ENCODE measurements at places on chromosomes 4 and X.

- H3K27ac ChIP-seq, result no peak overlapping the region
- no peaks in the 10 kb centered on the region for H3K4me1 ChIP-seq
- no peak for DNase-seq
- H3K4me3 ChIP-seq, result no peak overlapping the region
- peaks cover 6% of the 10 kb centered on the region for H3K36me3 ChIP-seq
Measured at GRCh38 chr4:2646396-2647149, 109.6 kb downstream of the TNIP2 start.

- peaks cover 4% of the 10 kb centered on the region for H3K36me3 ChIP-seq
- peak overlapping the region; percentile 84 for H3K4me3 ChIP-seq
- no peak for DNase-seq
- H3K4me1 ChIP-seq, result peaks cover 11% of the 10 kb centered on the region
Measured at GRCh38 chr4:77819404-77819842, 255 bp upstream of the CNOT6L start.

DNA sequence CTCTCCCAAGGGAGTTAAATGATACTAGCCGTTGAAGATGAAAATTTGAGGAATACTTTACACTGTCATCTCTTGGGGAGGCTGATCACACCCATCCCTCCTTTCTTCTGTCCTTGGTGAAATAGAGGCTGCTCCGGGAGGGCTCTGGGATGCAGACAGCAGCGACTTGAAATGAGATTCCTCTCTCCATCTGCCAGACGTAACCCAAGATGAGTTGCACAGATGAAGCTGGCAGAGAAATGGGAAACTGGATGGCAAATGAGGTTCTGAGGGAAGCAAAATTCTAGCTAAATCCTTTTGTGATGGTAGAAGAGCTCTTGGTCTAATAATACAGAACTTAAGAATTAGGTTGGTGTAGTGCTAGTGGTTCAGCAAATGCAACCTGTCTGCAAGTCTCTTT, 201.4 kb downstream of the AASDH start:
- no peak overlapping the region for H3K27ac ChIP-seq
- no peak overlapping the region for H3K4me3 ChIP-seq
- DNase-seq, result no peak

GRCh38 chr4:143381189-143382118, 44.8 kb downstream of the GAB1 start:
- no peaks in the 10 kb centered on the region for H3K27me3 ChIP-seq
- H3K27ac ChIP-seq, result no peak overlapping the region
- no peaks in the 10 kb centered on the region for H3K4me1 ChIP-seq
- H3K36me3 ChIP-seq, result no peaks in the 10 kb centered on the region
- H3K4me3 ChIP-seq, result no peak overlapping the region
- peak; percentile 22 for DNase-seq

GRCh38 chrX:11588097-11588496, 77.6 kb downstream of the ARHGAP6 start:
- no peaks in the 10 kb centered on the region for H3K27me3 ChIP-seq
- H3K4me1 ChIP-seq, result 0 out of 2 replicates have a peak, but pooled peaks cover 3% of the 10 kb centered on the region
- no peak overlapping the region for H3K4me3 ChIP-seq
- no peak for DNase-seq
- no peak overlapping the region for H3K27ac ChIP-seq
